IPS-NIHi11 (cell line): ENCODE measurements at places on chromosomes 3 and 15.
A peak's percentile ranks its signal among the peaks of the same experiment; 100 is the strongest.

GRCh38 chr15:72174551-72175165, 22.9 kb downstream of the GRAMD2A start:
- no peak for DNase-seq

- DNase-seq: no peak
Observed at GRCh38 chr15:25707656-25708365, 155.3 kb downstream of the ATP10A start.

- no peak for DNase-seq
Observed at GRCh38 chr15:101277943-101278564, 769 bp upstream of the SELENOS start.

DNA sequence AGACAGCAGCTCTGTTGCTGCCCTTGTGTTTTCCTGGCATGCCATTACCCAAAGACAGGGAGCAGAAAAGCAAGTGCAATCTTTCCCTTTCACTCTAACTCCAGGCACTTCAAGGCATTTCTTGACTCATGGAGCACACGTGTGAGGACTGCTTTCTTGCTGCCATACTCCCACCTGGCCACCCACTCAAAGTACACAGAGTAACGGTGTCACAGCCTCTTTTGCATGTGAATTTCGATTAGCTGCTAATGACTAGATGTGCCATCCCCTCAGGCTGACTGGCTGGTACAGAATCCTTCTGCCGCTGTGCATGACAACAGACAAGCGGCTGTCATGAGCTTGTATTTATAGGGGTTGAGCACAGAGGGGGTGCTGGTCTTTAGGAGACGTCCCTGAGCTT, 380.6 kb downstream of the CTNNB1 start:
- DNase-seq: no peak

- DNase-seq: no peak
Observed at GRCh38 chr15:94265009-94265408, 33.6 kb downstream of the MCTP2 start.

DNA sequence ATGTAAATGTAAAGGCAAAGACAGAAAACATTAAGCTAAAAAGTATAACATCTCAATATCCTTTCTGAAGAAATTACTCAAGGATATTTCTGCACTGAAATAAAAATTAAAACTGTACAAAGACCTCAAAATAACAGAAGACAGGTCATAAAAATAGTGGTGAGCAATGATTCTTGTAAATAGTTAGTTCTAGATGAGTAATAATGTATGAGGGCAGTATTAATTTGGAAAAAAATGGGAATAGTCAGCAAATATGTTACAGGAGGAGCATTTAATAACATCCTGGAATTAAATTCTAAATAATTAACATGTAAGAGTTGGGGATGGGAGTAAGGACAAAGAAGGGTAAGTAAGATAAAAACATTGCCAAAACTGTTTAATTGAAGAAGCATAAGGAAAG, 247.5 kb downstream of the DTWD1 start:
- DNase-seq: no peak

- no peak for DNase-seq
Observed at GRCh38 chr3:102826636-102827035, 391.8 kb downstream of the ZPLD1 start.

- no peak for DNase-seq
Observed at GRCh38 chr3:23663661-23664186, 142.0 kb upstream of the UBE2E1 start.

- DNase-seq: no peak
Observed at GRCh38 chr3:108029466-108029865, 61.4 kb downstream of the CD47 start.

DNA sequence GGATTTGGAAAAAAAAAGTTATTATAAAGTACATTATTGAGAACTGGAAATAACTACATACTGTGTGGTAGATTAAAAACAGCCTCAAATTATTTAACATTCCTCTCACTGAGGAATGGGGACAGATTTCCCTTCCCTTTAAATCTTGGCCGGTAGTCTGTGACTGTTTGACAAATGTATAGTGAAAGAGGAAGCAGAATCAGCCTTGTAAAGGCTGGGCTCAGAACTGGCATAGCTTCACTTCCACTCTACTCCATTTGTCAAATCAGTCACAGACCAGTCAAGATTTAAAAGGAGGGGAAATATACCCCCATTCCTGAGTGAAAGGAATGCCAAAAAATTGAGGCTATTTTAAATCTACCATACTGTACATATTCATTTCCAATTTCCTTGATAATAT, 18.2 kb upstream of the B4GALT4 start:
- no peak for DNase-seq

GRCh38 chr15:27820722-27821121, 278.4 kb downstream of the OCA2 start:
- DNase-seq: no peak

DNA sequence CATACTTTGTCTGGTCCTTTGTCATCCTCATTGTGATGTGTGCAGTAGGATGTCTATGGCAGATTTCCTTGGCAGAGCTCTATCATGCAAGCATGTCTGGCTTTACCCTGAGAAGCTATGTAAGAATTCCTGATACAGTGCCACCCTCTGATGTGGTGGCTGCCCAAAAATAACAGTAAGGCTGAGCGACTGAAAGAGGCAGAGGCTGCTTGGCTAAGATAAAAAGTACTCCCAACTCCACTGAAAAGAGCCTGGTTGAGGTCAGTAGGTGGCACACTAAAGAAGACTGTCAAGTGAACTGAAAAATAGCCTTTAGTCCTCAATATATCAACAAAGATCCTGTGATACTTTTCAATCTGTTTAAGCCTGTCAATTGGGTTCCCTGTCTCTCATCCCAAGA, 31.7 kb downstream of the BTLA start:
- no peak for DNase-seq

DNA sequence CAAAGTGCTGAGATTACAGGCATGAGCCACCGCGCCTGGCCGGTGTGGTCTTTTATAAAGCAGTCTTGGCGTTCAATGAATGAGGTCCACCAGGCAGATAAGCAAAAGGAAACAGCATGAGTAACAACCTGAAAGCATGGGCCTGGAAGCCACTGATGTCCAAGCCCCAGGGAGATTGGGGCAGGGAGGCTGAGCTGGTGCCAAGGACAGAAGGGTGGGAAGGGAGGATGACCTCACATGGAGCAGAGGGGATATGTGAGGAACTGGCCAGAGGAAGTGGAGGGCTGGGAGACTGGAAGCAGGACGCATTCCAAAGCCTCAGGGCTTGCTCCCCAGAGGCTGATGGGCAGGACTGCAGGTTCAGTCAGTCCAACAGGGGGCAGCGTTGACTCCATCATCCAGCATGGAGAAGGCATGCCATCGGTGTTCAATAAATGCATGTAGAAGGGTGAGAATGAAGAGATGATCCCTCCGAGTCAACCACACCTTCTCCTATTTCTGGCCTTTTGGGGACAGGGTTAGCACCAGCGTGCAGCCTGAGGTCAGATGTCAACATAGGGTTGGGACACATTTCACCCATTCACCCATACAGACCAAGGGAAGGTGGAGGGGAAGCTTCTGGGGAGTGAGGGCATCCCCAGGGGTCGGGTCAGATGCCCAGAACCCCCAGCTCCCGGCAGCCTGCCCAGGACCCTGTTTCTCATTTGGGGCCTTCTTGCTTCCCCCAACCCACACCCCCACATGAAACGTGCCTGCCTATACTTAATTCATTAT, 14.8 kb downstream of the MYL3 start:
- DNase-seq: peak; percentile 82

GRCh38 chr3:184231671-184232070, 2.3 kb downstream of the VWA5B2 start:
- DNase-seq: no peak

DNA sequence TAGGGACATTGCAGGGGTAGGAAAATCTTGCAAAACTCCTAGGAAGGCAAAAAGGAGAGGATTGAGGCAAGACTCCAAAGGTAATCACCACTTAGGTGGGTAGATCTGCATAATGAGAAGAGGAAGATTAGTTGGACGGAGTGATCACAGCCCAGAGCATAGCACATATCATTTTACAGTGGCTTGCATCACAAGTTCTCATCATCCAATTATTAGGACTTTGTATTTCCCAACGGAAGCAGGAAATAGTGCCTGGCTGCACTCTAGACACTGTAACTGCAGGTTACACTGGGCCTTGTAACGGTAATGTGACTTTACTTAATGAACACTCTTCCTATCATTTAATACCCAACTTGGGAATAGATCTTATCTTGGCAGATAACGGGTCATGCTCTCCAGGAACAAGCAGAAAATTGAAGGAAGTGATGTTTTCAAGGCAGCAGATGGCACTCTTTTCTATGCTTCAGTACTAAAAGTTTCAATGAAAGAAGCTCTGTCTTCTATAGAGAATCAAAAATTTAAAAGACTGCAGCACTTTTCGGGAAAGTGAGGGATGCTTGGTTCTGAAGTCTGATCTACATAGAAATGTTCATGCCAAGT, 101.9 kb upstream of the KCNMB2 start:
- DNase-seq: peak; percentile 22
